ENCODE measurements at places on chromosomes 6 and 20. TPM values are rescaled to one million over a fixed set of nuclear protein-coding genes. Genes with fewer than 3 reads are reported as not detected.
A peak's percentile ranks its signal among the peaks of the same experiment; 100 is the strongest.

- no peak for DNase-seq
Observed at GRCh38 chr20:32160341-32160740, 47.2 kb downstream of the PLAGL2 start.

DNA sequence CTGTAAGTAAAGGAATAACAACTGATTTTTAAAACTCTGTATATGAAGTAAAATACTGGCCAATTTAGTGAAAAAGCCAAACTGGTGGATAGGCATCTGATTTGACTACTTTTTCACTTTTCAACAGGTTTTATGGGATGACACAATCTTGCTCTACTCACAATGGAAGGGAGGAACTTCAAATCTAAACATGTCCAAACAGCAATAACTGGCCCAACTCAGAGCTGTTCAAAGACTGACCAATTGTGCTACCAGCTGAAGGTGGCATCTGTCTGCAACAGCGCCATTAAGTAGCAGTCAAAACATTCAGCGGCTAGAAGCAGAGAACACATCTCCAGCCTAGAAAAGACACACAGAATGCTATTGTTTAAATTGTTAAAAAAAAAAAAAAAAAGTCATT is 44.6 kb downstream of the SESN1 start:
- peak; percentile 79 for DNase-seq

GRCh38 chr6:3745566-3746118 is 5.9 kb downstream of the PXDC1 start:
- DNase-seq, result no peak

GRCh38 chr6:8195040-8195713 is 92.8 kb upstream of the EEF1E1 start:
- DNase-seq, result peak; percentile 17

DNA sequence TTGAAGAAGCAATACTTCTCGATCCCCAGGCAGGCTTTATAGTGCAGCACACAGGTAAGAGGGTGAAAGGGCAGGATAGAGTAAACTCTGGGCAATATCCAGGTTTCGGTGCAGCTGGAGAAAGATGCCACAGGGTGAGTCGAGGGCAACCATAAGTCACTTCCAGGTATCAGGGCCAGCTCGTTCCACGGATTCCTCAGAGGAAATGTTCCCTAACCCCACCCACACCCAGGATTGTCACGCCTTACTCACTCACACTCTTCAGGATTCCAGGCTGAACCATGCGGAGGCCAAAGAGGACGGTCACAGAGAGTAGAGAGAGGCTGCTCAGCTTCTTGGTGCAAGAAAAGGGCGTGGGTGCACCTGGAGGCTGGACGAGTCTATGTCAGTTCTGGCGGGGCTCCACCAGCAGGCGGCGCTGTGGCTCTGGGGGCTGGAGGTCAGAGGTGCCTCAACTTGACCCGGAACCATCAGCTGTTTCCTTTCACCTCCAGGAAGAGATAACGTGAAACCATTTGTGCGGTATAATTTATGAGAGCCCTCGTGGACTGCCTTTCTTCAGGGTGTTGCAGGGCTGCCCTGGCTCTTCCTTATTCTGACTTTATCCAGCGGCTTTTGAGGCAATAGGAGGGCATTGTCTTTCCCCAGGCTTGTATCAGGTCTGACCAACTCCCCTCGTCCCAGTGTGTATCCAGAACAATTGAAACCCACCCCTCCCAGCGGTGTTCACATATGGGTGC is 14.5 kb upstream of the WFDC12 start:
- peak; percentile 34 for DNase-seq

DNA sequence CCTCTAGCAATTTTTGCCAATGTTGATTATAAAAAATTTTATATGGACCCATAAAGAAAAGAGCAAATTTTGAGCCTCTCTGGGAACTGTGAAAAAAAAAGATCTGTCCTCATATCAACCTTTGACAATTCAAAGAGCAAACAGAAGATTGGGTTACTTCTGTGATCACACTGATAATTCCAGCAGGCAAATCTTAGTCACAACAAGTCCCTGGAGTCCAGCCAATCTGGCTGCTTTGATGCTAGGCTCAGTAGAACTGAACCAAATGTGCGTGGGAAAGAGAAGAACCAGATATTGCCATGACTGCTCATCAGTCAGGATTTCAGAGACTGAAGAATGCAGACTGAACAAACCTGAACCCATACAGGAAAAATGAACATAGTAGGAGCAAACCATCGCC is 438.4 kb upstream of the FLRT3 start:
- peak; percentile 64 for DNase-seq

- DNase-seq, result no peak
Observed at GRCh38 chr20:58649288-58650180, 1.5 kb upstream of the STX16 start.

- peak; percentile 60 for DNase-seq
Observed at GRCh38 chr6:15299430-15300131, 53.7 kb downstream of the JARID2 start.

DNA sequence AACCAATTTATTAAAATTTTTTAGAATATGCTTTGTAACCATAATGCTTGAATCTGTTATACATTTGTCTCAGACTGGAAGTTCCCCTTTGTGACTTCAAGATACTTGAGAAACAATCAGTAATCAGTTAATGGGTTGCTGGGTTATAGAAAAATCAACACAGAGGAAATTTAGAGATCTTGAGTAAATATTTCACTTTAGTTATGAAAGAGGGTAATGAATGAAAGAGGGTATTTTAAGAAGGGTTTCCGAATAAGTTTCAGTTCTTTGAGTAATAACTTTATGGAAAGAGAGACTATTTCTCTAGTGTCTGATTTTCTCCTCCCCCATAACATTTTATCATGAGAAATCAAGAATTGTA is 21.4 kb downstream of the ZFAND3 start:
- DNase-seq, result no peak

- DNase-seq, result peak; percentile 31
Observed at GRCh38 chr6:53734473-53735299, 60.1 kb upstream of the LRRC1 start.

DNA sequence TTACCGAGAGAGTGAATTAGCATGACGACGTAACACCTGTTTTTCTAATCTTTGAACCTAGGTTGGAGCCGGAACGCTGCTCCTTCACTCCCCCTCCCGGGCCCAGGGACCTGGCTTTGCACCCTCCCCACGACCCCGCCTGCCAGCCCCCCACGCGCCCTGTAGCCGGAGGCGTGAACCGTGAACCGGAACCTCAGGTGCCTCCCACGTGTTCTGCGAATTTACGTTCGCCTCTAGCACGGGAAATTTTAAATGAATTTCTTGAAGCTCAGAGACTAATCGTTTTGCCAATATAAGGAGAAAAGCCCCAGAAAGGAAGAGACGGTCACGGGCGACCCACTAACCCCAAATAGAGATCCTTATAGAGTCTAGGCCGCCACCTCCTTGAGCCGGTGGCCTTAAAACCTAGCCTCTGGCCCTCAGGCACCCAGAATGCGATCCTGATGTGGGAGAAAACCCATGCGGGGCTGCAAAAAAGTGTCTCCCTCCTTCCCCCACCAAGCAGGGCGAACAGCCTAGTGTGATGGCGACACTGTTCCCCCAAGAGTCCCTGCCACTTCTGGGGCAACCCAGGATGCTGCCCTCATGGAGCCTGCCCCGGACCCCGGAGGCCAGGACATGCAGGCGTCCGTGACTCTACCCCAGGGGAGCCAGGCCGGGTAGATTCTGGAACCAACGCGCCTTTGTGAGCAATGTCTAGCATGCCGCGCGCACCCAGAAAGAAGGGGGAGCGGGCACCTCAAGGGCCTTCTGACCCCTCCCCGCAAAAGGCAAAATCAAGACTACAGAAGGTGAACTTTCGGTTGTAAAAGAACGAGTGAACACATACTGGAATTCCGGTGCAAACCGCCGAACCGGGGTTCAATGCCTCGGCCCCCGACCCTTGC is 2.7 kb upstream of the SIM1 start:
- peak; percentile 2 for DNase-seq

DNA sequence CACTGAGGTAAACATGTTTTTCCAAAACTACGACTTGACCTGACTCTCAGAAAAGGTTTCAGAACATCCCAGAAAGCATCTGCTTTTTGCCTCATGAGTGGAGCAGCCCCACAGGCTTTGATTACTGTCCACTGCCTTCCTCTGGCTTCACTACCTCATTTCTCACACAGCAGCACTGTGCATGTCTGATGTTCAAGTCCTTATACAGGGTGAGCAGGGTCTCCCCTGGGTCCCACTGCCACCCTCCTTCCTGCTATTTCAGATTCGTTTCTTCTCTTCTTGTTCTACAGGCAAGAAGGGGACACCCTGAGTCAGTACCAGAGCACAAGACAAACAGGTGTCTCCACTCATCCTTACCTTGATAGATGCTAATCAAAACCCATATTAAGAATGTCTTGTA is 64.7 kb upstream of the NFATC2 start:
- DNase-seq, result no peak

GRCh38 chr6:129653229-129653628 is 56.7 kb downstream of the ARHGAP18 start:
- DNase-seq, result no peak

- peak; percentile 45 for DNase-seq
Observed at GRCh38 chr6:108497883-108498282, 62.8 kb upstream of the FOXO3 start.

DNA sequence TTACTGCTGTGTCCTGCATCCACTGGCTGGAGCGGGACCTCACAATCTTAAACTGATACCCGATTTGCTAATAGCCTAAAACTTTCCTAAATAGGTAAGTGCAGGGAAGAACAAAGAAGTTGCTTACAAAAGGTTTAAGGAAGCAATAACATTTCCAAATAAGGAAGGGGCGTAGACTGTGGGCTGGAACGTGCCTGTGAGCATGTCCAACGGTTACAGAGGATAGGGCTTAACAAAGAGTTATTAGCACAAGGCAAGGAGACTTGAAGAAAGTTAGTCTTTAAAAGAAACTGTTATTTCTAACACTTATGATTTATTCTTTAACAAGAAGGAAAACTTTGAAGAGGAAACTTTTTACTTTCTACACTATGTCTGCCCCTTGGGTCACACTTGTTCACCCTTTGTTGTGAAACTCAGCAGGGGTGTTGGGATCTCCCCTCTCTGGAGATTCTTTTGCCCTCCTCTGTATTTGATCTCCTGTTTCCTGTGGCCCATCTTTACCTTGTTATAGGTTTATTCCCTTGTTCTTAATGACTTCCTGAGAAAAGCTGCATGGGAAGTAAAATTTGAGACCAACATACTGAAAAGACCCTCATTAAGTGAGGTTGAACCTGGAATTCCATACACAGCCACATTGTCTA is 28.7 kb downstream of the KAT14 start:
- DNase-seq, result no peak

DNA sequence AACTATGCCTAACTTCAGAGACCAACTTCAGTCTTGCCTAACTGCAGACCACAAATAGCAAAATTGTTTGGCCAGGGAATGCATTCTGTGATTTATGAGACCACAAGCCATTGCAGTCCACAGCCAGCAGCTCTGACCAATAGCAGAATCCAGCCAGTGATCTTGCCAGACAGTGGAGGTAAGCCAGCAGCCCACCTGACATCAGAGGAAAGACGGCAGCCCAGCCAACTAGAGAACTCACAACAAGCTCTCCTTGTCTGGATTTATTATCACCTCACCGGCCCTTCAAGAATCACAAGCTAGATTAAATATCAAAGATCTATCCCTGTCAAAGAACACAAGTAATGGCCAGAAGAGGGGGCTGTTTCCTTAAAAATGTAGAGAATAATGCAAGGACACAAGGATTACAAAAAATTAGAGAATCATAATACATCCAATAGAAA is 66.5 kb upstream of the SLC35F1 start:
- DNase-seq, result peak; percentile 68

DNA sequence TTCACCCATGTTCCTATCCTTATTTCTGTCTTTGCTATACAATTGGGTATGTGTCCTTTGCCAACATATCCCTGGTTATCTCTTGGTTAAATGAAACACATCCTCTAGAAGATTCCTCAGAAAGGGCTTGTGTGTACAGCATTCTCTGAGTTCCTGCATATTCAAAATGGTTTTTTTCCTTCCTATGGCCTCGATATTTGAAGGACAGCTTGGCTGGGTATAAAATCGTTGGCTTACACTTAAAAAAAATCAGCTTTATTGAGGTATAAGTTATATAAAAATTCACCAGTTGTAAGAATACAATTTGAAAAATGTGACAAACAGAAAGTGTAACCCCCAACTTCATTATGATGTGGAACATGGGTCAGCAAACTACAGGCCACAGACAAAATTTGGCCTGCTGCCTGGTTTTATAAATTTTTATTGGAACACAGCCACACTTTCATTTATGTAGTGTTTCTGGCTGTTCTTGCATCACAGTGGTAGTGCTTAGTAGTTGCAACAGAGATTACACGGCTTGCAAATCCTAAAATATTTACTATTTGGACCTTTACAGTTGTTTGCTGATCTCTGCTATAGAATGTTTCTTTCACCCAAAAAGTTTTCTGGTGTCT is 16.7 kb downstream of the PCMT1 start:
- DNase-seq, result no peak

DNA sequence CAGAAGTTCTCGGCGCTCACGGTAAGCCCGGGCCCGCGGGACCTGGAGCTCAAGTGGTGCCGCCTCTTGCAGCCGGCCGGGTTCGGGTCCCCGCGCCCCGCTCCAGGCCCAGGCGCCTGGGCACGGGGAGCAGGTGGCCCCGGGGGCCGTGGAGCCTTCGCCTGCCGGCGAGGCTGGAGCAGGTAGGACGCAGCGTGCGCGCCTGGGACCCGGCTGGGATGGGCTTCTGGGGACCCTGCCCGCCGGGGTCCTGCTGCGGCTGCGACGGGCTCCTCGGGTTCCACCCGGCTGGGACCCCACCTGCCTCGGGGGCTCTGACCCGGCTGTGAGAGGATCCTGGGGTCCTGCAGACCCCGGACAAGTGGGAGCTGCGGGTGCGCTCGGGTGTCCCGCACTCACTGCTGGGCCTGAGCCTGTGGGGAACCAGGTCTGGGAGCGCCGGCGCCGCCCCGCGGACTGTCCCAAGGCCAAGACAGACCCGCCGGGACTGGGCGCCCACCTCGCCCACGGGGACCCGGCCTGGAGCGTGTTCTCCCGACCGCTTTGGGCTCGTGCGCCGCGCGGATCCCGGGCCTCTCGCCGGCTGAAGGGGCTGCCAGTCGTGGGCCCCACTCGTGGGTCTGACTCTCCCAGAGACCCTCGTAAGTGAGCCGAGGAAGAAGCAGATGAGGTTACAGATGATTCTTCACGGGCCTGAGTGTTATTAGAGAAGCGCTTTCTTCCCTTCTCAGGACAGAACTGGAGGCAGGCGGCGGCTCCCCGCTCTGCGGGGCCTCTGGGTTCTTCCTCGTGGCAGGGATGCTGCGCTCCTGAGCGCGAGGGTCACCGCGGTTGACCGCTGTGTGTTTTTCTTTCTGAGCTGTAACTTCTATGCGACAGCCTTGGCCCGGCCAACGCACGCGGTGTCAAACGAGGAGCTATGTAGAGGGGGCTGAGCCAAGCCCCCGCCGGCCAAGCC is 729 bp downstream of the SMOC2 start:
- DNase-seq, result no peak

DNA sequence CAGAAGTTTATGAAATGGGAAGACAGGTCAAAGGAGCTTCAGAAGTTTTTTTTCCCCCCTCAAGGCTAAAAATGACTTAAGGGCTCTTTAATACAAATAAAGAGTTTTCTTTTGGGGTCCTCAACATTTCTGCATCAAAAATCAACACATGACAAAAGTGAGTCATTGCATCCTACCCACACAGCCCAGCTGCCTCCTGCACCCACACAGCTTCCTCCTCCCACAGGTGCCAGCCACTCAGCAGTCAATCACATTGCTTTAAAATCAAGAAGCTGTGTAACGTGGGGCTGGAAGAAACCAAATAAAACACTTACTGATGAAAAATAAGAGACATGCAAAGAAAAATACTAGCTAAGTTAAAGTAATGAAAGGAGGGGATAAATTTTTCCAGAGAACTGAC is 68.5 kb downstream of the MAP3K5 start:
- no peak for DNase-seq

Gene HSF2
- total RNA-seq, result 24.8 TPM

Gene CLPSL2
- total RNA-seq, result not detected

Gene PNLDC1
- total RNA-seq, result not detected

Gene ENPP5
- not detected for total RNA-seq

Gene FAM162B
- not detected for total RNA-seq

Gene FOXF2
- not detected for total RNA-seq

Gene TPBG
- 0.39 TPM for total RNA-seq
